Activated CD8-positive, alpha-beta memory T cell treated with anti-CD3 and anti-CD28 coated beads, Interleukin-2, amount 50 U/mL, for 4 hours (primary cell): ENCODE measurements at places on chromosomes 16 and 17.

GRCh38 chr17:47192554-47192953, 3.5 kb upstream of the CDC27 start:
- no peak for DNase-seq

GRCh38 chr17:41498276-41498675, 7.1 kb downstream of the KRT13 start:
- no peak for DNase-seq

- DNase-seq: no peak
Measured at GRCh38 chr17:74245871-74246270, 28.2 kb upstream of the DNAI2 start.

DNA sequence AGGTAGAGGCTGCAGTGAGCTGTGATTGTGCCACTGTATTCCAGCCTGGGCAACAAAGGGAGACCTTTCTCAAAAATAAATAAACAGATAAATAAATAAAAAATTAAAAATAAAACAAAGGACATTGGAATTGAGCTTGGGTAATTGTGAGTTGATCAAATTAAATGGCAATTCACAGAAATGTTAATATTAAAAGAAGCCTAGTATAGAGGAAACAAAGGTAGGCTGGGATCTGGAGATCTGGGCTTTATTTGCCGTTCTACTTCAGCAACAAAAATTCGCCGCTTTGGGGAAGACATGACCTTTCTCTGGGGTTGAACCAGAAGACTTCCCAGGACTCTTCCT, 332 bp upstream of the VPS25 start:
- DNase-seq: no peak

DNA sequence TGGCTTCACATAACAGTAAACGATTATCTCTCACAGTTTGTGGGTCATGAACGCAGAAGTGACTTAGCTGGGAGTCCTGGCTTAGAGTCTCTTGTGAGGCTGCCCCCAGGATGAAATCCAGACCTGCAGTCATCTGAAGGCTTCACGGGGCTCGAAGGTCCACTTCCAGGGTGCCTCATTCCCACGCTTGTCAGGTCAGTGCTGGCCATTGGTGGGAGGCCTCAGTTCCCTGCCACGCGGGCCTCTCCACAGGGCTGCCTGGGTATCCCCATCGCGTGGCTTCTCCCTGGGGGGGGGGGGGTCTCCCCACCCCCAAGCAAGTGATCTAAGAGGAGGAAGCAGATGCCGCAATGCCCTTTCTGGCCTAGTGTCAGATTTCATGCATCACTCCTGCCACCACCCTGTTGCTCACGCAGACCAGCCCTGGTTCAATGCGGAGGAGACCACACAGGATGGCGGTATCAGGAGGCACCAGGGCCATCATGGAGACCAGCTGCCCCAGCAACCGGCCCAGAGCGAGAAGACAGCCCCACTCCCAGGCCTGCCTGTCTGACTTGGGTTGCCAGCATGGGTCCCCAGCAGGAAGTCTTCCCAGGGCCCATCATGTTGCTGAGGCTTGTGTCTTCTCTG, 77.3 kb upstream of the CDH5 start:
- no peak for DNase-seq

DNA sequence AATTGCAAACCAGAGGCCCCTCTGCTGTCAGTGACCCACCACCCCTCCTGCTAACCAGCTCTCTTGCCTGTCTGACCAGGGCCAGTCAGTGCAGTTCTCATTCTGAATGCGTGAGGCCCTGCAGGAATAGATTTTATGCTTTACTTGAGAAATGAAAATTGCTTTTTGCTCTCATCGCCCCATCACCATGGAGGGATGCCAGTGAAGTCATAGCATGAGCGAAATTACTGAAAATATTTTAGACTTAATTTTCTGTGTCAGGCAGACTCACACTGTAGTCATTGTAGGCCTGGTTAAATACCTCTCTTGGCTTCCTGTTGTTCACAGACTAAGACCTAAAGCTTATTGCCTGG, 490.5 kb upstream of the CDH5 start:
- no peak for DNase-seq

GRCh38 chr17:64723781-64724180, 61.7 kb upstream of the SMURF2 start:
- no peak for DNase-seq

GRCh38 chr17:64095144-64095882, 34.6 kb downstream of the ERN1 start:
- DNase-seq: no peak

DNA sequence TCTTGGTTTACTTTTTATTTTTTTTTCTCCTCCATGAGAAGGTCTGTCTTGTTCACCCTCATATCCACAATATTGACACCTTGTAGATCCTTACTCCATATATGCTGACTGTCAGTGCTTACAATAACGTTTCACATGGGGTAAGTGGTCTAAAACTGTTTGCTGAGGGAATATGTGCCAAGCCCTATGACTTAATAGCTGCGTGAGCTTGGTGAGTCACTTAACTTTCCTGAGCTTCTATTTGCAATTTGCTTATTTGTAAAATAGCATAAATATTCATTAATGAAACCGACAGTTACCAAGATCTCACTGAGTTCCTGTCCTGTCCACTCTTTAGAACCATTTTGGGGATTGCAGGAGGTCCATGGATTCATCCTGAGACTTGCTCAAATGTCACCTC, 190.7 kb downstream of the CCT6B start:
- DNase-seq: no peak

DNA sequence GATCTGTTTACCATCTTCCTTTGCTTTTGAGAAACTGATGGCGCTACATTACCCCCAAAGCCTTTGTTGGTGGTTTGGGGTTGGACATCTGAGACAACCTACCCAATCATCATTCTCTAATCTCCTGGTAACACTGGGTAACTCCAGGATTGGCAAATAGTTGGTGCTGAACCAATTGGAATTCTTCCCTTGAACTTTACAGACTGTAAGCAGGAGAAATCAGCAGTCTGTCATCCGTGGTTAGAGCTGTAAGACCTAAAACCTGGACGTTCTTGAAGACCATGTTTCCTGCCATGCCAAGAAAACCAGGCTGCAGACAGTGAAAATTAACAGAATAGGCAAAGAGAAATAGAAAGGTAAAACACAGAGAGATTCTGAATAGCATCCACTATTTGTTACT, 398.8 kb upstream of the SALL1 start:
- no peak for DNase-seq

DNA sequence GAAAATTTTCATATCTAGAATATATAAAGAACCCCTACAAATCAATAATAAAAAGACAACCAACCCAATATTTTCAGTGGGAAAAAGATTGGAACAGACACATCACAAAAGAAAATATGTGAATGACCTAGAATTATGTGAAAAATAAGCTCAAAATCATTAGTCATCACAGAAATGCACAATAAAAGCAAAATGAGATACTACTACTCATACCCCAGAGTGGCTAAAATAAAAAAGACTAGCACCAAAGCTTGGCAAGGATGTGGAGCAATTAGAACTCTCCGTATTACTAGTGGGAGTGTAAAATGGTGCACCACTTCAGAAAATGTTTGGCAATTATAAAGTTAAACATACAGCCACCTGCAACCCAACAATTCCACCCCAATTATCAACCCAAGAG, 48.0 kb upstream of the CDH5 start:
- DNase-seq: no peak

- peak; percentile 92 for DNase-seq
Measured at GRCh38 chr17:45277216-45277849, 15.4 kb upstream of the SPATA32 start.

GRCh38 chr17:33106525-33107165, 115.0 kb downstream of the SPACA3 start:
- DNase-seq: no peak

DNA sequence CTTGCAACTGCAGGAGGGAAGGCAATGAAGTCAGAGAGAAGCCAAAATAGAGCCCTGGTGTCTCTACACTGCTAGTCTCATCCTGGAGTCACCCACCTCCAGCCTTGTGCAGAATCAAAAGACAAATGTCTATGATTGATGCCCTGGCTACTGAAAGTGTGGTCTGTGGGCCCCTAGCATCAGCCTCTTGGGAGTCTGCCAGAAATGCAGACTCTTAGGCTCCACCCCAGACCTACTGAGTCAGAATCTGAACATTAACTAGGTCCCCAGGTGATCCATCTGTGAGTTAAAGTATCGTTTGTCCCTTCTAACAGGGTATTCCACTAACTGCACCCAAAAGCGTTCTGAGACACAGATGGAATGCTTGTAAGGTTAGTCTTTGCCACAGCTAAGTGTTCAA, 21.2 kb downstream of the EARS2 start:
- no peak for DNase-seq

DNA sequence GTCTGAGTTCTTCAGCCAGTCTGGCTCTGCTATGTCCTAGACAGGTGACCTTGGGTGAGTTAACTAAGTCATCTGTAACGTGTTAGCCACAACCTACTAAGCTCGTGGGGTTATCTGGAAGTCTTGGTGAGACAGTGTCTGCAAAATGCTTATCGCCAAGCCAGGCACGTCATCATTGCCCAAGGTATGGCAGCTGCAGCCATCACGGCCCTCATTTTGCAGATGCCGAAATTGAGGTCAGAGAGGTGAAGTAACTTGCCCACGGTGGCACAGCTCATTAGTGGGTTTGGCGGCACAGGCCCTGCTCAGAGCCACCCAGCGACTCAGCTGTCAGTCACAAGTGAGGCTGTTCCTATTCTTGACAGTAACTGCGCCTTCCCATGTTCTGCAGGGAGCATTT, 79.8 kb downstream of the CMIP start:
- DNase-seq: peak; percentile 62

DNA sequence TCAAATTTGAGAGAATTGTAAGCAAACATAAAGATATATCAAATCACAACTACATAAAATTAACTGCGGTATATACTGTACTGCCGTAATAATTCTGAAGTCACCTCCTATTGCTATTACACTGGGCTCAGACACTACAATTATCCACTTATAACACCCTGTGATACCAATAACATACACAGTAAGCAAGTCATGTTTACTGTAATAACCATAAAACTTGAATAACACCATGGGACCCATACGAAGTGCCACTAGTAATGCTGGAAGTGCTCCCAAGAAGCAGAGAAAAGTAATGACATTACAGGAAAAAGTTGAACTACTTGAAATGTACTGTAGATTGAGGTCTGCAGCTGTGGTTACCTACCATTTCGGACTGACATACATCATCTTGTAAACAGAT, 24.0 kb downstream of the CMC2 start:
- DNase-seq: no peak
